ENCODE measurements at places on chromosomes 6 and 20. TPM values are rescaled to one million over a fixed set of nuclear protein-coding genes. Genes with fewer than 3 reads are reported as not detected.

The CALHM4 gene
- not detected for total RNA-seq

- no peaks in the 10 kb centered on the region for H3K27me3 ChIP-seq
- H3K27ac ChIP-seq: peak overlapping the region; percentile 77
- no peaks in the 10 kb centered on the region for H3K36me3 ChIP-seq
- no peak for DNase-seq
- peaks cover 21% of the 10 kb centered on the region for H3K4me1 ChIP-seq
Measured at GRCh38 chr6:41547799-41548097, 1.6 kb downstream of the FOXP4 start.

DNA sequence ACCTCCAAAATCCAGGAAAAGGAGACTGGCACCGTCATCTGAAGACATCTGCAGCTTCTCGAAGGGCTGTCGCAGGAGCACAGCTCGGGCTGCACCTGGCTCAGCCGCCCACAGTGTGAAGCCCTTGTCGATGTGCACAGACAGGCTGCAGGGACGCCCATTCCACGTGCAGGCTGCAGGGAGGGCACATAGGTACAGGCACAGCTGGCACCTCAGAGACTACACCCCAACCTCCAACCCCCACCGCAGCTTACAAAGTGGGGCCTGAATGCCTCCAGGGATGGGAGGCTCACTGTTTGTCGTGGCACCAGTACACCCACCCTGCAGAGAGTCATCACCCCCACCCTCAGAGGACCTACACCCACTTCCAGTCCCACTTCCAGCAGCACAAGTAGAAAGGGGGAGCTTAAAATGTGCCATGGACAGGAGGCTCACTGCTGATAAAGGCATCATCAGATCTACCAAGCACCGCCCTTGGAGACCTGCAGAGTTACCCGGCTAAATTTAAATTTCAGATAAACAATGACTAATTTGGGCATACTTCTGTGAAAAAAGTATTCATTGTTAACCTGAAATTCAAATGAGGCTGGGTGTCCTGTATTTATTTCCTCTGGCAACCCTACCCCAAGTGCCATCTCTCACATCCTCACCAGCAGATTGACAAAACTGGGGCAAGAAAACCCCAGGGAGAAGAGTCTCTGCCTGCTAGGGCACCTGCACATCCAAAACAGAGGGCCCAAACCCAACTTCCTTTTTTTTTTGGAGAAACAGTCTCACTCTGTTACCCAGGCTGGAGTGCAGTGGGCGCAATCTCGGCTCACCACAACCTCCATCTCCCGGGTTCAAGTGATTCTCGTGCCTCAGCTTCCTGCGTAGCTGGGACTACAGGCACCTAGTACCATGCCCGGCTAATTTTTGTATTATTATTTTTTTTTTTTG is 7.7 kb upstream of the CDK5RAP1 start:
- no peaks in the 10 kb centered on the region for H3K27me3 ChIP-seq
- no peak overlapping the region for H3K27ac ChIP-seq
- DNase-seq: no peak

GRCh38 chr20:34294563-34294962 is 8.6 kb downstream of the AHCY start:
- no peak overlapping the region for H3K4me3 ChIP-seq
- DNase-seq: no peak
- H3K27me3 ChIP-seq: no peaks in the 10 kb centered on the region
- no peaks in the 10 kb centered on the region for H3K36me3 ChIP-seq
- H3K4me1 ChIP-seq: no peaks in the 10 kb centered on the region
- no peak overlapping the region for H3K27ac ChIP-seq

- no peaks in the 10 kb centered on the region for H3K27me3 ChIP-seq
- DNase-seq: no peak
- no peak overlapping the region for H3K4me3 ChIP-seq
- no peaks in the 10 kb centered on the region for H3K36me3 ChIP-seq
- H3K27ac ChIP-seq: peak overlapping the region; percentile 8
Measured at GRCh38 chr6:107539409-107539808, 49.5 kb downstream of the SOBP start.

The TCF21 gene
- not detected for total RNA-seq

The CCM2L gene
- total RNA-seq: 5.8 TPM

GRCh38 chr6:41656002-41656691 is 17.9 kb downstream of the MDFI start:
- no peaks in the 10 kb centered on the region for H3K27me3 ChIP-seq
- no peak overlapping the region for H3K27ac ChIP-seq
- H3K36me3 ChIP-seq: no peaks in the 10 kb centered on the region
- no peak overlapping the region for H3K4me3 ChIP-seq

GRCh38 chr20:17726902-17727301 is 27.1 kb downstream of the BANF2 start:
- H3K27ac ChIP-seq: no peak overlapping the region
- no peaks in the 10 kb centered on the region for H3K27me3 ChIP-seq
- no peak overlapping the region for H3K4me3 ChIP-seq
- no peaks in the 10 kb centered on the region for H3K36me3 ChIP-seq
- no peaks in the 10 kb centered on the region for H3K4me1 ChIP-seq
- DNase-seq: no peak

The C20orf141 gene
- not detected for total RNA-seq

The SLC17A4 gene
- total RNA-seq: not detected

The TMEM200A gene
- total RNA-seq: not detected

Measured in gastrocnemius medialis (tissue), 4 donors.